ENCODE measurements at places on chromosomes 2 and 18. TPM values are rescaled to one million over a fixed set of nuclear protein-coding genes. Genes with fewer than 3 reads are reported as not detected.

The RNF125 gene
- 0.15 TPM for total RNA-seq

The REG1B gene
- not detected for total RNA-seq

The CRYGC gene
- total RNA-seq: not detected

The ADD2 gene
- 3.8 TPM for total RNA-seq

The NEURL3 gene
- 0.48 TPM for total RNA-seq

The TCF7L1 gene
- 2.3 TPM for total RNA-seq

The LRRC30 gene
- total RNA-seq: not detected

The CCDC141 gene
- total RNA-seq: not detected

The LONRF2 gene
- not detected for total RNA-seq

The PPM1B gene
- 42.3 TPM for total RNA-seq

The ERFE gene
- 18.3 TPM for total RNA-seq

The LCT gene
- not detected for total RNA-seq

The ESPNL gene
- 1.1 TPM for total RNA-seq

The KCNS3 gene
- 28.8 TPM for total RNA-seq

The MEP1B gene
- total RNA-seq: not detected

The OSR1 gene
- 6.9 TPM for total RNA-seq

The VRK2 gene
- total RNA-seq: 32.7 TPM

The EPHA4 gene
- 21.3 TPM for total RNA-seq

The DPP4 gene
- 0.35 TPM for total RNA-seq

The OTOF gene
- not detected for total RNA-seq

The UGT1A8 gene
- total RNA-seq: 0.17 TPM

The SATB2 gene
- 7.8 TPM for total RNA-seq

The ABCA12 gene
- 1.8 TPM for total RNA-seq

The KLHL14 gene
- total RNA-seq: not detected

The GPR55 gene
- not detected for total RNA-seq

The EFHD1 gene
- 15.0 TPM for total RNA-seq

The PRKCE gene
- 24.0 TPM for total RNA-seq
